ENCODE measurements at places on chromosomes 6 and 20. TPM values are rescaled to one million over a fixed set of nuclear protein-coding genes. Genes with fewer than 3 reads are reported as not detected.

DAAM2 gene
- total RNA-seq = 0.24 TPM

DNAH8 gene
- not detected for total RNA-seq

HRH3 gene
- total RNA-seq = not detected

PREP gene
- total RNA-seq = 26.5 TPM

HLA-A gene
- 697 TPM for total RNA-seq

TBXT gene
- not detected for total RNA-seq

ADTRP gene
- total RNA-seq = 12.8 TPM

VSTM2L gene
- 43.3 TPM for total RNA-seq

CYP24A1 gene
- total RNA-seq = 15.2 TPM

UBE2C gene
- 1.3 TPM for total RNA-seq

APOBEC2 gene
- not detected for total RNA-seq

CENPW gene
- 0.85 TPM for total RNA-seq

NDUFAF5 gene
- 15.1 TPM for total RNA-seq

HSPA1L gene
- total RNA-seq = 0.64 TPM

SLC17A3 gene
- not detected for total RNA-seq
